ENCODE measurements at places on chromosomes 7 and 10.

- peak; percentile 28 for DNase-seq
These were observed 59.8 kb downstream of the CSGALNACT2 start for GRCh38 chr10:43197834-43198681.

DNA sequence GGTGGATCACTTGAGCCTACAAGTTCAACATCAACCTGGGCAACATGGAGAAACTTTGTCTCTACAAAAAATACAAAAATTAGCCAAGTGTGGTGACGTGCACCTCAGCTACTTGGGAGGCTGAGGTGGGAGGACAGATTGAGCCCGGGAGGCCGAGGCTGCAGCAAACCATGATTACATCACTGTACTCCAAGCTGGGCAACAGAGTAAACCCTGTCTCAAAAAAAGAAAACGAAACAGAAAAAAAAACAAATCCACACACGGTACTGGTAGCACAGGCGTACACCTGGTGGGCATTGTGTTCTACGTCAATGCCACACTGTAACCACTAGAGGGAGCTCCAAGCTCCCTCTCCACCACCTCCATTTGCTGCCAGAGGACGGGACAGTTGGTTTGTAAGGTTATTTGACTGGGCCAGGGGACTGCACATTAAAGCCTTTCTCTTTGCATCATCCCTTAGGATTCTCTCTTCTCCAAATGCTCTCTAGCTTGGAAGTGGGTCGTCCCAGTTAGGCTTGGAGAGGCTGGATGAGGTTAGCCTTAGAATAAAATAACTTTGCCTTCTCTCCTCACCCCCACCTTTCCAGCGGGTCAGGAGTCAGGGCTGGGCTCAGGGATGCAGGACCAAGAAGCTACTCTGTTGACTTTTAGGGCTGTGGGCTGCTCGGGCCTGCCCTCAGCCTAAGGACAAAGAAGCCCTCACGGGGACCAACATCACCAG, 130.8 kb downstream of the SORBS1 start:
- DNase-seq = peak; percentile 31

GRCh38 chr7:130144312-130145171, 60.7 kb downstream of the TMEM209 start:
- no peak for DNase-seq

GRCh38 chr7:100546129-100546925, 7.3 kb downstream of the AGFG2 start:
- no peak for DNase-seq

DNA sequence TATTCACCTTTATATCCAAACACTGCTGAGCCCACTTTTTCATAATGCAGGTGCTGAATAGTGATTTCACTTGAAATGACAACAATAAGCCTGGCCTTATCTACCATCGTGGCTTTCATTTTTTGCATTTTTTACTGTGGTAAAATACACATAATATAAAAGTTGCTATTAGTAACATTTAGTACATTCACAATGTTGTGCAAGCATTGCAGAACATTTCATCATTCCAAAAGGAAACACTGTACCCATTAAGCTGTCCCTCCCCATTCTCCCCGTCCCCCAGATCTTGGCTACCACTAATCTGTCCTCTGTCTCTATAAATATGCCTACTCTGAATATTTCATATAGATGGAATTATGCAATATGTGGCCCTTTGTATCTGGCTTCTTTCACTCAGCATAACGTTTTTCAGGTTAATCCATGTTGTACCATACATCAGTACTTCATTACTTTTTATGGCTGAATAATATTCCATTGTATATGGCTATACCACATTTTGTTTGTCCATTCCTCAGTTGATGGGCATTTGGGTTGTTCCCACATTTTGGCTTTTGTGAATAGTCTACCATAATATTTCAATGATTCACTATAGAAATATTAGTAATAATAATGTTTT, 68.5 kb upstream of the ARID5B start:
- no peak for DNase-seq

GRCh38 chr10:91758303-91759146, 39.7 kb upstream of the TNKS2 start:
- DNase-seq = peak; percentile 16

- peak; percentile 75 for DNase-seq
These were observed 1192.1 kb upstream of the CELF2 start for GRCh38 chr10:9825491-9826018.

DNA sequence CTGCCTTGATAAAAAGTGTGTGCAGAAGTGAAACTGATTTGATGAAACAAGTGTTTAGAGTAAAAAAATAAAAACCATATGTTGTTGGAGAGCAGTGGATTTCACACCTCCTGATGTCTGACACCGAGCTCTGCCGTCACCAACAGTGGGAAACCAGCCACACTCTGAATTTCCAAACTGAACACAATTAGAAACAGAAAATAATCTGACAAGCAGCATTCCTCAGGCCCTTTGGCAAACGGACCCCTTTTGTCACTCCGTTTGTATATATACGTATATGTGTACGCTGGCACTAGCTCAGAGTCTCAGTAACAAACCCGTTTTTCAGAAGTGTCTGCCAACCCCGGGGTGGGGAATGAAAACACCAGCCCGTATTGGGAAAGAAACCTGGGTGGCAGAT, 32.4 kb downstream of the TACC2 start:
- DNase-seq = no peak

GRCh38 chr10:106826716-106827115, 337.8 kb downstream of the SORCS1 start:
- no peak for DNase-seq

DNA sequence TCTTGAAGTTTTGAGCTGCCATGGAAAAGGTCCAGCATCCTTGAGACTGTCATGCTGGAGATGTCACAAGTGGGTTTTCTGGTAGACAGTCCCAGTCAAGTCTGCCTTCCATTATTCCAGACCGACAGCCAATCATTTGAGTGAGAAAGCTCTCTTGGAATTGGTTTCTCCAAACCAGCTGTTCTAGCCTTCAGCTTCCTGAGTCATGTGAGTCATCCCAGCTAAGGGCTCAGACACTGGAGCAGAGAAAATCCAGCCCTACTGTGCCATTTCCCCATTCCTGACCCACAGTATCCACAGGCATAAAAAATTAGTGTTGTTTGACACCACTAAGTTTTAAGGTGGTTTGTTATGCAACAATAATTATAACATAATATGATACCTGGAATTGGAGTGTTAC, 219.0 kb downstream of the ADRA2A start:
- DNase-seq = no peak

GRCh38 chr7:50450590-50451032, 461 bp upstream of the FIGNL1 start:
- DNase-seq = no peak

- DNase-seq = no peak
These were observed 18.1 kb downstream of the PSAP start for GRCh38 chr10:71832967-71833366.

GRCh38 chr10:52477305-52477704, 163.2 kb downstream of the DKK1 start:
- no peak for DNase-seq

GRCh38 chr7:135334830-135335543, 101.3 kb downstream of the STRA8 start:
- no peak for DNase-seq

DNA sequence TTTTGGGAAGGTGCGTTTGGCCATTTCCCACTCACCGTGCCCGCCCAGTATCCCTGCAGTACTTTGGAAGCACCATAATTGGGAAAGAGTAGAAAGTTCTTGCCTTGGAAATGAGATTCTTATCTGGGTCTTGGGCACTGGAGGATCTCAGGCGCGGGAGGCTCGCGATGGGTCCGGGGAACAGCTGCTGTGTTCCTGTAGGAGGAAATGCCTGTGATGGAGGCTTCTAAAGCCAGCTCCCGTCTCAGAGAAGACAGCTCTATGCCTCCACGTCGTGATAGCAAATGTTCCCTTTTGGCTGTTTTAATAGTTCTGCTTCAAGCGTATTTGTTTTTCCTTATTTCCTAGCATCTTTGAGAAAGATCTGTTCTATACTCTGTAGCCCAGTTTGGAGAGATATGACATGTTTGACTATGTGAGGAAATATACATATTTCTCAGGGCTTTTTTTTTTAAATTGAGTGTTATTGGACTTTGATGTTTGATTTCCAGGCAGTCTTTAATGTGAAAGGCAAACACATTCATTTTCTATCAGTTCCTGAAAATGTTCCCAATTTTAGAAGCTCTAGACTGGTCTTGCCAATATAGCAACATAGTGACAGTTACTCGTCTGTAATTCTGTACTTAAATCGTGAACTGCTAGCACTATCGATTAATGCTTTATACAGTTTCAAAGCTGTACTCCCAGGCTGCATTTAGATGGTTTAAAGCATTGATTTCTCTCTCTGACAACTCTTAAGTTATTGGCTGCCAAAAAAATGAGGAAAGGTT, 280.8 kb downstream of the DPP6 start:
- DNase-seq = no peak

DNA sequence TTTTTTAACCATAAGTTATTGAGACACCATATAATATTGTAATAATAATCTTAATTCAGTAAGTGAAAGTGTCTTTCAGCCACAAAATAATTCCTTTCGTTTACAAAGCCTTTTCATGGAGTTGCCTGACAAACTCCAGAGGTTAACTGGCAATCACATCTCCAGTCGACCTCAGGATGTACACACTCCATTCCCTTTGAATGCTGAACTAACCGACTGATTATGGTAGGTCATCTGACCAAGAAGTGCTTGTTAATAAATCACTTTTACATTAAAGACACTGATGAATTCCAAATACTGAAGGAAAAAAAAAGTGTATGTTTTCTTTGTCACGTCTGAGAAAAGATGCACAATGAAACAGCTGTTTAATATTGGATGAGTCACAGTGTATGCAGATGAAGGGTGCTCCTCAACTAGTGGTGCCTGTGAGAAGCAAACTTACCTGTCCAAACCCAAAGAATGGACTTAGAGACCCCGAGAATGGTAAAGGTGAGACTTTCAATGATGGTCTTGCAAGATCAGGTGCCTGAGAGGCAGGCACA, 348.1 kb upstream of the VWC2 start:
- no peak for DNase-seq

- DNase-seq = no peak
These were observed 64.2 kb downstream of the CNNM2 start for GRCh38 chr10:102982296-102982695.
